RKO (cell line): ENCODE measurements at places on chromosomes 7 and 10.

GRCh38 chr7:94433224-94433623 lies 38.5 kb downstream of the COL1A2 start:
- DNase-seq, result no peak

DNA sequence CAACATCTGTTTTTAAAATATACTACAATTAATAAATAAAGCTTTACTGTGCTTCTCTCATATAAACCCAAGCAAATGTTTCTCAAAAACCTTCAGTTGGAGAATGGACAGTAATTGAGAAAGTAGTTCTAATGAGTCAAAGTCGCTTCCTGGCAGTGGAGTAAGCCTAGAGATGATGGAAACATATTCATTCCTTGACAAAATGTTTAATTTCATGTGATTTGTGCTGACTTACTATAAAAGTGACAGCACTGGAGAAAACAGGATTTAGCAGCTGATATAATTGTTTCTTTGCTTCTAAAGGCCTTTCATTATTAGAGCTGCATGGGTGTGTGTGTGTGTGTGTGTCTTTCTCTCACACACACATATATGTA lies 9.0 kb downstream of the ELMO1 start:
- no peak for DNase-seq

- no peak for DNase-seq
Measured at GRCh38 chr10:22534849-22535604, 179.4 kb downstream of the PIP4K2A start.

DNA sequence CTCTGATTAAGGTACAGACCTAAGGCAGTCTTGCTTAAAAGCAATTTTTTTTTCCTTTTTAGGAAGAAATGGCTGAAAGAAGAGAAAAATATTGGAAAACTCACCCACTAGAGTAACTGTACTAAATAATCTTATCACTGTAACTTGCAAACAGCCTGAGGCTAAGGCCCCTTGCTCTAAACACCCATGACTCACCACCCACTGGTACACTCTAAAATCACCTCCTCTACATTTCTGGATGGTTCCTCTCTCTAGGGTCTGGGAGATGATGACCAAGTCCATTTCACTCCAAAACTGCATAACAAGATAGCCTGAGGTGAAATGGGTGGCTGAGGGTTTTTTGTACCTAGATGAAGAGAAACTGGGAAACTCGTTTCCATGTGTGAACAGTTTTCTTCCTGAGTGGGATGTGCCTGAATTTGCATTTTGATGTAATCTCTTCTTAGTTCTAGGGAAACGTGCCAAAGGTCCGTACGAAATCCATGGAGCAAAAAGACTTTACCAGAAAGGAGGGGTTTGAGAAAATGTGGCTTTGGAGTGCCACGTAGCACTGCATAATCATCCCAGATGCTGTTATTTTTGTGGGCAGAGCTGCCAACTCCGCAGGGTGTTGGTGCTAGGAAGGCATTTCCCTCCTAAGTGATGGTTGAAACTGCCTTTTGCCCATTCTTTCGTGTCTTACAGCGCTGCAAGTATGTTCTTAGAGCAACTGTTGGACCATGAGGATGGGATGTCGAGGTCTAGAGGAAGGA lies 113.5 kb upstream of the C10orf90 start:
- DNase-seq, result no peak

DNA sequence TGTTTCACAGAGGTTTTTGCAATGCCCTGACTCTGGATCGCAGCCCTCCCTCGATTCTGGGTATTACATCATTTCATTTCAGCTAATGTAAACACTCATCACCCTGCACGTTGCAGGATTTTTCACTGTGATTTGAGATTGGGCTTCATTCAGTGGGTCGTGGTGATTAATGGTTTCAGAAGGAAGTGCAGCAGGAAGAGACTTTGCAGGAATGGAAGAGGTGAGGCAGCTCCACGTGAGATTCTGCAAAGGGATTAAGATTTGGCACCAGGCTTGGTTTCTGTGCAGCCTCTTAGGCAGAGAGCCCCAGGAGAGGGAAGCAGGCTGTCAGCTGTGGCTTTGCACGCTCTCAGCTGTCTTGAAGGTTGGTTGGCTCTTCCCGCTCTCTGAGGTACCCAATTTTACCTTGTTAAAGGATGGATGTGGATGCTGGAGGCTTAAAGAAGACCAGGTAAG lies 95.2 kb downstream of the PLCE1 start:
- no peak for DNase-seq

DNA sequence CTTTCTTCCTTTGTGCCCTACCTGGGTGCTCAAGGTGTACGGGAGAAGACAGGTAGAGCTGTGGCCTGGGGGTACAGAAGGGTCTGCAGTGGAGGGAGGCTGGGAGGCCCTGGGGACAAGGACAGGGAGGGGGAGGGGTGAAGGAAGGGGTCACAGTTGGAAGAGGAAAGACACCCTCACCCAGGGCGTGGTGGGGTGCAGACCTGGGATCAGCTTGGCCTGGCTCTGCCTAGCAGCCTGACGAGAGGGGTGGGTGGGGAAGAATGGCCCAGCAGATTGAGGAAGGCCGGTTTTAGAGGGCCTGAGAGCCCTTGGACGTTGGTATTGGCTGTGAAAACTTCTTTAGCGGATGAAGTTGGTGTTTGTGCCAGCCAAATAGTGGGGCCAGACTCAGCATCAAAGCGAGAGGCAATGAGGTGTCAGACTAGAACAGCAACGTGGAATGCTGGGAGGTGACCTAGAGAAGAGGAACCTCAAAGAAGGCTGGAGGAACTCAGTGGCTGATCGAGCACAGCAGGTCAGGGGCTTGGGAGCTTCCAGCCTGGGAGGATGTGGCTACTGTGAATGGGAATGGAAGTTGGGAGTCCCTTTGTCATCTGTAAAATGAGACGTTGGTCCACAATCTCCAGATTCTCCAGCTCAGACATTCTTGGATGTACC lies 18.1 kb upstream of the TRIM8 start:
- DNase-seq, result no peak

DNA sequence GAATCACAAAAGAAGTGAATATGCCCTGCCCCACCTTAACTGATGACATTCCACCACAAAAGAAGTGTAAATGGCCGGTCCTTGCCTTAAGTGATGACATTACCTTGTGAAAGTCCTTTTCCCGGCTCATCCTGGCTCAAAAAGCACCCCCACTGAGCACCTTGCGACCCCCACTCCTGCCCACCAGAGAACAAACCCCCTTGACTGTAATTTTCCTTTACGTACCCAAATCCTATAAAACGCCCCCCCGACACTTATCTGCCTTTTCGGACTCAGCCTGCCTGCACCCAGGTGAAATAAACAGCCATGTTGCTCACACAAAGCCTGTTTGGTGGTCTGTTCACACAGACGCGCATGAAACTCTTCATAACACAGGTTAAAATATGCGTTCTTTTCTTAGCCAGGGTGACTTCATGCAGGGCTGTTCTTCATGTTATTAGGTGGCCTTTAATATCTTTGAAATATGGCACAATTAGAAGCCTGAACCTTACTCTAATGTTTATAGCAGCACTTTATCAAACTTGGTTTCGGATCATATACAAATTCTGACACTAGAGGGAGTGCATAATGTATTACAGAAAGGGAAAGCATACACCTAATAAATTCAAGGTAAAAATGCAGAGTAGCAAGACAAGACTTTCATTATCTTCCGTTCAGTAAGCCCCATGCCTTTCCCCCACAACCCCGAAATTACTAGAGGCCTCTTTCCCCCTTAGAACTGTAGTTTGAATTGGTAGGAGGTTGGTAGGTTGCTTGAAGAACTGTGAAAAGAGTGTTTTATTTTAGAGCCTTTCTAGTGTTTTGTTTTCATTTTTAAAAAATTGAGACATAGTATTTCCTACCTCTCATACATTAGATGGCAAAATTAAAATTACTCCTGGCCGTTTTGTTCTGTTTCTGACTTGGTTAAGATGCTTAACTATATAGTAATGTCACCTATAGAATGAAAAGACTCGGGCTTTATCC lies 117.9 kb downstream of the NPY start:
- peak; percentile 62 for DNase-seq

DNA sequence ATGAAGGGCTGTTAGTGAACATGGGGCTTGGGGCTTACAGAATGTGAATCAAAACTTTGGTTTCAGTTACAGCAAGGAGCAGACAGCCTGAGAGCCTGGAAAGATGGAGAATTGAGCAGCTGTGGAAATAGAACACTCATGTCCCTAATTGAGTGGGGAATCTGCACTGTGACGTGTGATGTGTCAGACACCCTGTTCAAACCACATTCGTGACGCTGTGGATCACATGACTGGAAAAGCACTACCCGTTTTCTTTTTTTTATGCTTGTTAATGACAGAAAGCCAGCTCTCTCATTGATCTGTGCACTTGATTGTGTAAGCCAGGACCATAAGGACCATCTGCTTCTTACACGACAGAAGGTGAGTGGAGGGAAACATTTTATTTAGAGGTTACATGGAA lies 15.1 kb upstream of the TBX20 start:
- no peak for DNase-seq

GRCh38 chr10:86203162-86203905 lies 163.3 kb downstream of the GRID1 start:
- peak; percentile 42 for DNase-seq

- DNase-seq, result no peak
Measured at GRCh38 chr7:45033931-45034290, 33.9 kb downstream of the CCM2 start.

DNA sequence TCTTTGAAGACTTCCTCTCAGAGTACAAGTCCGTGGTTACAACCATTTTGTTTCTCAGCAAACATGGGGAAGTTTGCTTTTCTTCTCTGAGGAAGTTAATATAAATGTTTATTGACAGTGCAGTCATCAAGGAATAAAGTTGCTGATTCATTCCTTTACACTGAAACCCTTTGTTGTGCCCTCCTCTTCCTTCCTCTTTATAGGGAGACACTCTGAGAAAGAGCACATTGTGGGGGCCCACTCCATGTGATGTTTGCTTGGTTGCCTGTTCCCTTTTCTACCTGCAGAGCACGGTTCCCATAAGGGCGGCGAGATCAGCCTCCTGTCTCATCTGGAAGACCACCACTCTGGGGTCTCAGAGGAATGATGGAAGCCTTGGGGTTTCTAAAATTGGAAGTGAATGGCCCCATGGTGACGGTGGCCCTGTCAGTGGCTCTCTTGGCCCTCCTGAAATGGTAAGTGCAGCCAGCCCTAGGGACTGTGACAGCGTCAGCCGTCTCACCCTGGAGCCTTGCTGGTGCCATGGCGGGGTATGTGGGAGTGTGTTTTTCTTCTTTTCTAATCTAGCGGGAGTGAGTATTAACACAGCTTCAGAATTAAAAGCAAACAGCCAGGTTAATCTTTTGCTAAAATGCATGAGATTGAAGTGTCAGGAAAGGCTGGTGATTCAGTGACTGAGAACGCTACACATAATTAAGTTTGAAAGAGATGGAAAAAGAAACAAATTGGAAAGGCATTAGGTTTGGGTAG lies at the start of gene TBXAS1:
TBXAS1 (plus strand) TSS at position 240 of the 750 bp plus-strand sequence; CDS start at position 367, 127 bp downstream.
- DNase-seq, result no peak

DNA sequence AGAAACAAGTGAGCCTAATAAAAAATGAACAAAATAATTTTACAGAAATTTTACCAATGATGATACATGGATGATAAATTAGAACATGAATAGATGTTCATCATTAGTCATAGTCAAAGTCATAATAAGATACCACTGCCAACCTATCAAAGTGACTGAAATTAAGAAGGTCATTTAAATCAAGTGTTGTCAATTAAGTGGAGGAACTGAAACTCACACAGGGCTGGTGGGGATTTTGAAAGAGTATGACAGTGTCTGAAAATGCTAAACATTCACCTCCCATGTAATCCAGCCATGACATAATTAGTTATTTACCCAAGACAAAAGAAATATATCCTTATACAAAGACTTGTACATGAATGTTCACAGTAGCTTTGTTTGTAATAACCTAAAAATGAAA lies 57.1 kb upstream of the DYNC1I1 start:
- no peak for DNase-seq

DNA sequence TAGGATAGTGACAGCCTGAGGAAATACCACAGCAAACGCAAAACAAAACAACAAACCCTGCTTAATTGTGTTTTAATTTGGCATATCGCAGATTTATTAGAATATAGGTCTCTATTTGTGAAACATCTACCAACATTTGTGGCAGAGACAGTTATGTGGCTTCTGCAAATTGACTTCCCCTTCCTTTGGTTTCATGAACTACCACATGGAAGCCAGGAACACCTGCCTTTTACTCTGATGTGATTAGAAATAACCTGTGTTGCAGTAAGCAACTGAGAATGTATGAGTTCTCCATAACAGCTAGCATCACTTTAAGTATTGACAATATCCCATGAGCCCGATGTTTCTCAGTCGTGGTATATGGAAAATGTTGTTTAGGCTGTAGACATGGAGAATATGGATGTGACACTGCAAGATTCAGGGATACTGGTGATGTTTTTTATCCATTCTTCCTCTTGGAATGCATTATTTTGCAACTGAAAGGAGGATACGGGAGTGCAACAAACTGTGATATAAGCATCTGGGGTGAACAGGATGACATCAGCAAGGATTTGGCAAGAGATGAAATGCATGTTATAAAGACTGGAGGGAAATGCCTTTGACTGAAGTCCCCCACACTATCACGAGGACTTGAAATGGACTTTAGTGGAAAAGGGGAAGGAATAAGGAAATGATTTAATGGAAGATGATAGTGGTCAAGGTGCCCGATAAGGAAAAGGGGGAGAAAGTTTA lies 95.9 kb downstream of the CUBN start:
- no peak for DNase-seq

DNA sequence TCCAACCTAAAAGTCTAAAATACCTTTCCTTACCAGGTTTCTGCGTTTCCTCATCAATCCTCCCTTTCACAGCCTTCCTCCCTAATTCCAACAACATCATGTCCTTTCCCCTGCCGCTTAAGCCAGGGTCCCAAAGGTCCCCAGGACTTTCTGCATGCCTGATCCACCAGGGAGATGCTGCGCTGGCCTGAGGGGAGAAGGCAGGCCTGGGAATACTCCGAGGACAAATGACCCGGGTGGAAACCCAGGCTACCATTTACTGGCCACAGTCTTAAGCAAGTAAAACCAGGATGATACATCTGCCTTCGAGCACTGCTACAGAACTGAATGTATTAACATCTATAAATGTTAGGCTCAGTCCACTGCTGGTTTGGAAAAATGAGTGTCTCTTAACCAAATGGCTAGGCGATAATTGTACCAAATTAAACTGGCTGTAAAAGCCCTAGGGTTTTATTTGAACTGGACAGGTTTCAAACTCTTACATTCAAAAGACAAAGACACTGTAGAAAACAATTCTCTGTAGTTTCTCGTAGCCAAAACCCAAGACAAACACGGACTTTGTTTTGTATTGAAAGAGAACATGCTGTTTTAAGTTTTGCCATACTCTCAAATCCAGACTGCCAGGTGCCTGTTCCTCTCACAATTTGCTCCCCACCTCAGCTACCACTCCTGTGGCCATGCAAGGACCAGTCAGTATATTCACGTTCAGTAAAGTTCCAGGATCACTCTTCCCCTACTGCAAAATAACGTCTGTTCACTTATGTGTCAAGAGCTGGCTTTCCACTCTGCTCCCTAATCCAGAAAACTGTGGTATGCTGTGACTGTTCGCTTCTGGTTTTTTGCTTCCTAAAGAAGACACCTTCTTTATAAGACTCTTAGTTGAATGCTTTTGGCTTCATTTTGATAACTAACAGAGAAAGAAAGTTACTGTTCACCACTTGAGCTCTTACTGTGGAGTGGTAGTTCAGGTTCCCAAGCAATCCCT lies 145.7 kb downstream of the RNF216 start:
- DNase-seq, result no peak
